GM12878 (cell line): ENCODE measurements at places on chromosomes 1 and 21. TPM values are rescaled to one million over a fixed set of nuclear protein-coding genes. Genes with fewer than 3 reads are reported as not detected.

- DNase-seq: no peak
Measured at GRCh38 chr1:177301425-177302124, 130.8 kb downstream of the BRINP2 start.

- no peak for DNase-seq
Measured at GRCh38 chr21:46027851-46028493, 46.4 kb downstream of the COL6A1 start.

- no peak for DNase-seq
Measured at GRCh38 chr1:100035214-100035613, 65.4 kb downstream of the SLC35A3 start.

DNA sequence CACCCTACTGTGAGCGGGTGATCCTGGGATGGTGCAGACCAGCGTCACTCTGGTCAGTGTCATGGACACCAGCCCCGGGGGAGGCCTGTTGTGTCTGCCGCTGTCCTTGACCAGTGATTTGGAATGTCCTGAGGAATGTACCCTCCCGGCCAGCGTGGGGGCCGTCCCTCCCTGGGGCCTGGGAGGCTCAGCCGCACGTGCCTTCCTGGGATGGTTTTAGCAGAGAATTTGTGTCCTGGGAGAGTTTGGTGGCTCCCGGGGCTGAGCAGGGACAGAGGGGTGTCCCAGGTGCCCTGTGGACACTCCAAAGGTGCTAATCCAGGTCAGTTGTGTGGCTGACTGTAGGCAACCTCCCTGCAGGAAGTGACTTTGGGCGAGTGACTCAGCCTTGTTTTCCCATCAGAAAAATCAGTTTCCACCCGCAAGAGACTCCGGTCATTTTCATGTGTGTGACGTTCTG is 6.2 kb downstream of the ARHGEF16 start:
- no peak for DNase-seq

- DNase-seq: no peak
Measured at GRCh38 chr1:37919277-37919676, 27.6 kb downstream of the INPP5B start.

DNA sequence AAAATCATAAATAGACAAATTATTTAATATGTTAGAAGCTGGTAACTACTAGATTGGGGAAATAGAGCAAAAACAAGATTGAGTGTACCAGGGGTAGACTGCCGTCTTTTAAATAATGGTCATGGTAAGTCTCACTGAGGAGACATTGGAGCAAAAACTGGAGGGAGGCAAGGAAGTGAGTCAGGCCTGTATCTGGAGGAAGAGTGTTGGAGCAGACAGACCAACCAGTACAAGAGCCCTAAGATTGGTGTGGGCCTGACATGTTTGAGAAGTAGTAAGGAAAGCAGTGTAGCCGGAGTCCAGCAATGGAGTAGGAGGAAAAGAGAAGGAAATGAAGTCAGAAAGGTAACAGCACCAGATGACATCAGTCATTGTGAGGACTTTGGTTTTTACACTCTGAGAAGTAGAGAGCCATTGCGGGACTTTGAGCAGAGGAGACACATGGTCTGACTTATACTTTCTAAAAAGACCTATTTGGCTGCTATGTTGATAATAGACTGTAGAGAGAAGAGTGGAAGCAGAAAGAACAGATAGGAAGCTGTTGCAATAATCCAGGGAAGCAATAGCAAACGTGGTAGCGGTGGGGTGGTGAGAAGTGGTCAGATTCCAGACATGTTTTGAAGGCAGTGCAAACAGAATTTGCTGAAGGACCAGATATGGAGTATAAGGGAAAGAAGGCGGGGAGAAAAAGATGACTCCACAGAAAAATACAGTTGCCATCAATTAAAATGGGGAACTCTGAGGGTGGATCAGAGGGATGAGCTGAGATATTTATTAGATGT is 44.7 kb upstream of the GJA5 start:
- no peak for DNase-seq

- no peak for DNase-seq
Measured at GRCh38 chr1:172993640-172994039, 57.1 kb downstream of the TNFSF18 start.

MAP10 gene
- 4.4 and 4.7 TPM in 2 replicates for total RNA-seq

C1QTNF12 gene
- 0.96 and 1.0 TPM in 2 replicates for total RNA-seq

PSMB2 gene
- total RNA-seq: 115 and 120 TPM in 2 replicates

ITLN2 gene
- not detected in 2 replicates for total RNA-seq

CDCA8 gene
- 57.8 and 59.8 TPM in 2 replicates for total RNA-seq

OR2M3 gene
- total RNA-seq: not detected in 2 replicates

LCE3E gene
- not detected in 2 replicates for total RNA-seq
